ENCODE measurements at places on chromosomes 4 and X. TPM values are rescaled to one million over a fixed set of nuclear protein-coding genes. Genes with fewer than 3 reads are reported as not detected.
A peak's percentile ranks its signal among the peaks of the same experiment; 100 is the strongest.

DNA sequence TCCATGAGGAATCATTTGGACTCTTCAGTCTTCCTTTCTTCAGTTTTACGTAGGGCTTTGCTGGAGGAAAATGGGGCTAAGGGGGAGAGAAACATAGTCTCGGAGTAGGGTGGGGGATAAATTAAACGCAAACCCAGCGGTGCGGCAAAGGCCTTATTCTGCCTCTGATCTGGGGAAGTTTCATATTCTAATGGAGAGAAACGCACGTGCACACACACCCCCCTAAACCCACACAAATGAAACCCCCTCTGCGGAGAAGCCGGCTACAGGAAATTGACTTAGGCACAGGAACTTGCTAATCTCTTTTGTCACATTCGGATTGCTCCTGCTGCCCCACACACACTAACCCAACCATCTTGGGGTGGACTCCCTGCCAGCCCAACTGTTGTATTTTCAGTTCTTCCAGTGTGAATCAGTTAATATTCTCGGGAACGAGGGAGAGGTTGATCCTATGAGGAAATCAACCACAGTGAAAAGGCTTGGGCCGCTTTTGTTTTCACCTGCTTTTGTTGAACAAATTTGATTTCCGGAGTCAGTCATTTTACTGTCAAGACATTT lies at the start of gene RHOH:
RHOH (plus strand) TSS at position 308 of the 558 bp plus-strand sequence. CDS start 46,356 bp downstream, outside the sequence.
- H3K27ac ChIP-seq = peak within 1 kb of the TSS; percentile 98
- peaks cover 52% of the 10 kb centered on the region for H3K36me3 ChIP-seq
- H3K27me3 ChIP-seq = no peaks in the 10 kb centered on the region
- H3K4me3 ChIP-seq = peak within 1 kb of the TSS; percentile 94

- no peaks in the 10 kb centered on the region for H3K36me3 ChIP-seq
- no peak within 1 kb of the TSS for H3K4me3 ChIP-seq
- no peak within 1 kb of the TSS for H3K27ac ChIP-seq
Observed at GRCh38 chrX:54798137-54798536, at the start of gene ITIH6. Gene ITIH6 (minus strand): TSS chrX:54798255. CDS start chrX:54798210, 45 bp downstream.

DNA sequence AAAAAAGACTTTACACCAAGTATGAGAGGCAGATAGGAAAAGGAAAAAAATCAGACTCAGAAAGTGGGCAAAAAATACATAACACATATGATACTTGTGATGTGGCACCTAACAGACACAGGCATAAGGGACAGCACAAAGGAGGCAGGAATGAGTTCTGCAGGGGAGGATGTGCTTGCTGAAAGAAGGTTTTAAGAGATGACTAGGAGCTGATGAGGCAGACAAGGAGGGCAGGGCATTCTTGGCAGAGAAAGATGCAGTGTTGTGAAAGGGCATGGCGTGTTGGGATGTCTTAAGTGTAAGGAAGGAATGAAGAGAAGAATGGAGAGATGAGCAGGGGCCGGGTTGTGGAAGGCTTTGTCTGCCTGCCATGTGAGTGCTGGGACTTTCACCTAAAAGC lies 49.7 kb upstream of the TMEM154 start:
- no peaks in the 10 kb centered on the region for H3K36me3 ChIP-seq
- DNase-seq = no peak
- no peaks in the 10 kb centered on the region for H3K4me1 ChIP-seq
- H3K27ac ChIP-seq = no peak overlapping the region

The PABPC1L2A gene
- not detected for total RNA-seq

The ADH1A gene
- not detected for total RNA-seq

- H3K4me1 ChIP-seq = peaks cover 4% of the 10 kb centered on the region
- H3K4me3 ChIP-seq = no peak overlapping the region
Observed at GRCh38 chrX:136271300-136271699, 20.1 kb upstream of the MAP7D3 start.

DNA sequence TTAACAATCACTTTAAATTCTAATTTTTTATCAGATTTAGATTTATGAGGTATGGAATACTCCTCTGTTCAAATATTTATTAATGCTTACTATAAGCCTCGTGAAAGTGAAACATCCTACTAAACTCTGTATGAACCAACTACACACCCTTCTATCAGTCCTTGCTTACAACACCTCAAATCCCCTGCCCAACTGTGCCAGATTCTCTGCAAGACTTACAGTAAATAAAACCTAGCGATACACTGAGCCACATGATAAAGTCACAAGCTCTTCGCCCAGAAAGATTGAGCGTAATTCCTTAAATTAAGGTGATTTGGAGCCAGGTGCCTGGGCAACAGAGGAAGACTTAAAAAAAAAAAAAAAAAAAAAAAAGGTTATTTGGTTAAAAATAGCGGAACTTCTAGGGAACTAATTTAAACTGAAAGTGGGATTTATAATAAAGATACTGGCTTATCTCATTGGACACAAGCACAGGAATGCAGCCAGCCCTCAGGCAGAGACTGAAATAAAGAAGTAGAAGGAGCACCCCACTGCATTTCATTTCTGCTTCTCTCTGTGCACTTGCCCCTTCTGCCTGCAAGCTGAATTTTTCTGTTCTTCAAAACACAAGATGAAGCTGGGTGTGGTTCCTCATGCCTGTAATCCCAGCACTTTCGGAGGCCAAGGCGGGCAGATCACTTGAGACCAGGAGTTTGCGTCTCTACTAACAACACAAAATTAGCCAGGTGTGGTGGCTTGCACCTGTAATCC lies 17.5 kb upstream of the C4orf36 start:
- no peak overlapping the region for H3K27ac ChIP-seq
- no peaks in the 10 kb centered on the region for H3K36me3 ChIP-seq
- no peak for DNase-seq
- H3K4me3 ChIP-seq = no peak overlapping the region
- peaks cover 21% of the 10 kb centered on the region for H3K4me1 ChIP-seq
- H3K27me3 ChIP-seq = peaks cover 2% of the 10 kb centered on the region

- H3K27me3 ChIP-seq = no peaks in the 10 kb centered on the region
- H3K36me3 ChIP-seq = peaks cover 42% of the 10 kb centered on the region
- no peak overlapping the region for H3K4me3 ChIP-seq
- peaks cover 35% of the 10 kb centered on the region for H3K4me1 ChIP-seq
Observed at GRCh38 chrX:118553042-118553710, 57.6 kb downstream of the DOCK11 start.

- no peaks in the 10 kb centered on the region for H3K4me1 ChIP-seq
- no peak overlapping the region for H3K27ac ChIP-seq
- no peaks in the 10 kb centered on the region for H3K27me3 ChIP-seq
- no peaks in the 10 kb centered on the region for H3K36me3 ChIP-seq
Observed at GRCh38 chr4:138788267-138788790, 227.3 kb upstream of the NOCT start.

- no peak overlapping the region for H3K27ac ChIP-seq
- H3K36me3 ChIP-seq = no peaks in the 10 kb centered on the region
- no peak for DNase-seq
Observed at GRCh38 chr4:34845926-34846325, 1398.4 kb downstream of the ARAP2 start.

- no peak for DNase-seq
- no peak overlapping the region for H3K27ac ChIP-seq
- H3K27me3 ChIP-seq = no peaks in the 10 kb centered on the region
- H3K36me3 ChIP-seq = no peaks in the 10 kb centered on the region
- H3K4me3 ChIP-seq = no peak overlapping the region
Observed at GRCh38 chrX:105098201-105098600, 122.3 kb downstream of the TEX13A start.

The MMAA gene
- total RNA-seq = 10.3 TPM

GRCh38 chr4:109690690-109691410 lies 12.4 kb downstream of the CASP6 start:
- H3K36me3 ChIP-seq = peaks cover 76% of the 10 kb centered on the region
- H3K27ac ChIP-seq = peak overlapping the region; percentile 83
- H3K4me3 ChIP-seq = peak overlapping the region; percentile 9
- peaks cover 35% of the 10 kb centered on the region for H3K4me1 ChIP-seq
- no peaks in the 10 kb centered on the region for H3K27me3 ChIP-seq

GRCh38 chrX:72130762-72131250 lies 909 bp downstream of the RTL5 start:
- H3K27ac ChIP-seq = no peak overlapping the region
- H3K4me3 ChIP-seq = no peak overlapping the region
- H3K4me1 ChIP-seq = peaks cover 8% of the 10 kb centered on the region
- H3K27me3 ChIP-seq = peaks cover 67% of the 10 kb centered on the region
- DNase-seq = no peak
- no peaks in the 10 kb centered on the region for H3K36me3 ChIP-seq

The KIAA1210 gene
- not detected for total RNA-seq

The CTBP1 gene
- 242 TPM for total RNA-seq

GRCh38 chr4:126959056-126959745 lies 673.6 kb upstream of the INTU start:
- no peak for DNase-seq
- H3K4me1 ChIP-seq = no peaks in the 10 kb centered on the region
- H3K36me3 ChIP-seq = no peaks in the 10 kb centered on the region
- no peak overlapping the region for H3K4me3 ChIP-seq
- no peak overlapping the region for H3K27ac ChIP-seq
- no peaks in the 10 kb centered on the region for H3K27me3 ChIP-seq

The GASK1B gene
- total RNA-seq = not detected

GRCh38 chr4:182370491-182370890 lies 127.3 kb downstream of the TENM3 start:
- no peak for DNase-seq
- H3K4me3 ChIP-seq = no peak overlapping the region
- no peak overlapping the region for H3K27ac ChIP-seq
- H3K27me3 ChIP-seq = no peaks in the 10 kb centered on the region

The APELA gene
- total RNA-seq = not detected

DNA sequence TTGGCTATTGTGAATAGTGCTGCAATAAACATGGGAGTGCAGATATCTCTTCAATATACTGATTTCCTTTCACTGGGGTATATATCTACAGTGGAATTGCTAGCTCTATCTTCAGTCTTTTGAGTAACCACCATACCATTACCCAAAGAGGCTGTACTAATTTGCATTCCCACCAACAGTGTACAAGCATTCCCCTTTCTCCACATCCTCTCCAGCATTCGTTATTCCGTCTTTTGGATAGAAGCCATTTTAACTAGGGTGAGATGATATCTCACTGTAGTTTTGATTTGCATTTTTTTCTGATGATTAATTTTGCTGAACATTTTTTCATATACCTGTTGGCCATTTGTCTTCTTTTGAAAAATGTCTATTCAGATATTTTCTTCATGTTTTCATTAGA lies 110.3 kb downstream of the PRDM5 start:
- no peak overlapping the region for H3K4me3 ChIP-seq
- H3K27ac ChIP-seq = no peak overlapping the region
- H3K4me1 ChIP-seq = peaks cover 2% of the 10 kb centered on the region
- H3K36me3 ChIP-seq = no peaks in the 10 kb centered on the region

DNA sequence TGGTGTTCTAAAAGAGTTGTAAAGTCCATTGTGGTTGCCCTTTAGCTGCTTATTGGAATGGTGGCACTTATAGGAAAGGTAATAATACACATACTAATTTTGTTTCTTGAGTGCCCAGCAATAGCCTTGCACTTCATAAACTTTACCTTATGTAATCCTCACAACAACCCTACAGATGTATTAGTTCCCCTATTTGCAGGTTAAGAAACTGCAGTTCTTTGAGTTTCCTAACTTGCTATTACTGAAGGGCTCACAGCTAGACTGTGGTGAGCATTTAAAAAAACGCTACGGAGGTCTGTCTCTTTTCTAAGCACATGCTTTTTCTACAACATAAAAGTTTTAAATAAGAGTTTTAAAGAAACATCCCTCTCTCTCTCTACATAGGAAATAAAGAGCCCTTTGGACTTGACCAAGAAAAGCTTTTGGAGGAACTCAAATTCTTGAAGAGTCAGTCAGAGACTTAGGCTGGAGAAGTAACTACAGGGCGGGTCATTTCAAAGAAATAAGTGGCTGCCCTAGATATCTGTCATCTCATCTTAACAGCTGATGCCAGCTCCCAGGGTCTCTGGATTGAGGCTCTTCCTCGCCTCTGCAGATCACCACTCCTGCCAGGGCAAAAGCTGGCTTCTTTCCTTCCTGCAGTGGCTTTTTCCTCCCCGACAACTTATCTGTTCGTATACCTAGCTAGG lies 42.0 kb upstream of the FBXW7 start:
- no peaks in the 10 kb centered on the region for H3K36me3 ChIP-seq
- no peak overlapping the region for H3K27ac ChIP-seq
- no peak for DNase-seq
- H3K27me3 ChIP-seq = peaks cover 7% of the 10 kb centered on the region
- no peak overlapping the region for H3K4me3 ChIP-seq

DNA sequence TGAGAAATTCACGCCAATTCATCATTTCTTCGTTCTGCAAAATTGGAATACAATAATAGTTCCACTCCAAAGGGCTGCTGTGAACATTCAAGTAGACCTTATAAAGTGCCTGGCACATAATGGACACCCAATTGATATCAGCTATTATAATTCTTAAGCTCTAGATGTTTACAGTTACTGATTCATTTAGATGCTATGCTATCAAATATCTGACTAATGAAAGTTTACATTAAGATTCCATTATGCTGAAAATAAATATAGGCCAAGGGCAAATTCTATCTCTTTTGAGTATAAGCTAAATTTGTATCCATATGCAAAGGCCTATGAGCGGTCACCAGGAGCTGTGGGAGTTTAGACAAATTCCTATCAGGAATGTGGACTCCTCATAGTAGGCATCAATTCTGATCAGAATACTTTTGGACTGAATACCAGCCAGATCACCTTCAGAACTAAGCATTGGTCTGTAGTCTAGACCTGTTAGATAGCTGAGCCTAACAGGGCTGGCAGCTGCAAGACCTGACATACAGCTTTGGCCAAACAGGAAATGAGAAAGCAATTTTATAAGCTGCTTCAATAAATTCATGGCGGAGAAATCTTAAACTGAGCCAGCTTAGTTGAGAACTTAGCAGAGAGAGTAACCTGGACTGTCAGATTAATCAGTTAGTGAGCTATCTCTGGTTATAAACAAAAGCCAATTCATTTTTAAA lies 384.3 kb upstream of the ACTRT1 start:
- H3K27ac ChIP-seq = no peak overlapping the region
- no peak overlapping the region for H3K4me3 ChIP-seq
- no peak for DNase-seq
- H3K27me3 ChIP-seq = no peaks in the 10 kb centered on the region
- H3K4me1 ChIP-seq = no peaks in the 10 kb centered on the region
- no peaks in the 10 kb centered on the region for H3K36me3 ChIP-seq

DNA sequence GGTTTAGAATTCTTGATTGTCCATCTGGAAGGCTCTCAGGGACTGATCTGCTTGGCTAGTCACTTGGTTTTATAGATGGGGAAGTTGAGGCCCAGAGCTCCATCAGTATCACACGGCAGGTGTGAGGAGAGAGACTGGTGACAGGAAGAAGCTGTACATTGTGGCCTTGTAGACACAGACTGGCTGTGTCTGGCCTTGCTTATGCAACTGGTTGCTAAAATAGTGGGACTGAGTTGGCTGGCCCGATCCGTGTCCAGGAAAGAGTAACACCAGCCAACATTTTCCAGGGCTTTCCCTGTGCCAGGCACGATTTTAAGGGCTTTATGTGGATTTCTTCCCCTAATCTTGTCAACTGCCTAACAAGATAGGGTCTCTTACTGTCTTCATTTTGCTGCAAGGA lies 2.8 kb downstream of the TBC1D14 start:
- no peak overlapping the region for H3K27ac ChIP-seq
- H3K27me3 ChIP-seq = no peaks in the 10 kb centered on the region
- H3K36me3 ChIP-seq = no peaks in the 10 kb centered on the region
- no peak for DNase-seq

- H3K36me3 ChIP-seq = peaks cover 19% of the 10 kb centered on the region
- H3K4me1 ChIP-seq = no peaks in the 10 kb centered on the region
Observed at GRCh38 chr4:36064117-36064516, 180.2 kb downstream of the ARAP2 start.

Data from activated CD4-positive, alpha-beta T cell treated with anti-CD3 and anti-CD28 coated beads, Interleukin-2, amount 10 ng/mL, durations not matched to agents 7 days and 5 days (primary cell).